Fibroblast of skin of left biceps (primary cell): ENCODE measurements at places on chromosomes 5 and 9.

DNA sequence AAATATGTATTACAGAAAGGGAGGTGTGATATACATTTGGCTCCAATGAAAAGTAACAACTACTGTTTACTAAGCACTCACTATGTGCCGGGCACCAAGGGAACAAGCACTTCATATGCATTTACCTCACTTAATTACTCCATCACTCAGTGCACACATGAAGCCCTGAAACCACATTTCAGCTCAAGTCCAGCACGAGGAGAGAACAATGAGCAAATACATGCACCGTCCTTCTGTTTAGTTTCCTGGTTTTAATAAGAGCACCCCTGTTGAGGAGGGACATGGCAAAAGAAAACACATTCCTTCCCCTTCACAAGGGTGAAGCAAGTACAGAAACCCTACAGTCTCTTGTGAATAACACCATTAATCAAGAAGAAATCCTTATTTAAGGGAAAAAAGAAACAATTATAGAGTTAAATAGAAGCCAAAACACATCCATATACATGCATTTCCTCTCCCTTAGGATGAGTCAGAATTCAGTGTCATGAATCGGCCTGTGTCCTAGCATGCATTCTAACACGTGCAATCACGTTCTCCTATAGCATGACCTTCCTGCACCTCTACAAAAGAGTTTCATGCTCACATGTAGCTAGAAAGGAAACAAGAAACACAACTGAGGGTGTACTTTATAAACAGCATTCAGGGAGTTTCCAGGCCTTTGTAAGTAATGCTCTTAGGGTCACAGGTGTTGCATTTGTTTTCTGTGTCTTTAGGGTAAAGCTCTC lies 411.6 kb downstream of the BNC2 start:
- DNase-seq = no peak

DNA sequence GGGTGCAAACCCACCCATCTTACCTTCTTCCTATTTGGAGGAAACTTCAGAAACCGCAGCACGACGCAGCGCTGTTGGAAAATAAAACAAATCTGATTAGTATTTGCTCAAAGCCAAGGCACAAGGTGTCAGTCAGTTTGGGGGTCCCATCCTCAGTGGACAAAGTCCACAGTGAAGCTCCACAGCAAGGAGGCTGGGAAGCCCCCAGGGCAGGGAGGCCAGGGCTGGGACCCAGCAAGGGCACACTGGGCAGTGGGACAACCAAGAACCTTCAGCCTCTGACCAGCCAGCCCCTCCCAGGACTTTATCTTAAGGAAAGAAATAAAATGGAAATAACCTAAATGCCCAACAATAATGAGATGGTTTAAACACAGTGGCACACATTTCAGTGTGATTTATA lies 11.3 kb downstream of the IPPK start:
- DNase-seq = no peak

- no peak for DNase-seq
Measured at GRCh38 chr5:118007262-118007661, 981.1 kb downstream of the DTWD2 start.

GRCh38 chr9:8188723-8189407 lies 389.3 kb upstream of the DMAC1 start:
- no peak for DNase-seq

DNA sequence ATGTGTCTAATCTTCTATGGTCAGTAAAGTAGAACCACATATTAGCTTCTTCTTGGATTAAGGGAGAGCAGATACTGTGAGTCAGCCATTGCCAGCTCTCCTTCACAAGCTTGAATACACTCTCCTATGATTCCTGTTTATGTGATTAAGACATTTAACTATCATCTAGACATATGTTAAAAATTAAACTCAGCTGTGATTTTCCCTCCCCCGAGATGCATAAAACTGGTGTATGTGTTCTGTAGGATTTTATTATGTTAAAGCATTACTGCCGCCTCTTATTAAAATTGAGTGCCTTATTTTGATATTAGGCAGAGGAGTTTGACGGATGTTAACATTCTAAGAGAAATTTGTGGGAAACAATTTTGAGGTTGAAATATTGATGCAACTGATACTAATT lies 114.6 kb downstream of the ACTBL2 start:
- peak; percentile 73 for DNase-seq

GRCh38 chr5:367358-368130 lies 46.0 kb downstream of the AHRR start:
- no peak for DNase-seq
